Fibroblast of the aortic adventitia (primary cell): ENCODE measurements at places on chromosomes 13 and 19.

DNA sequence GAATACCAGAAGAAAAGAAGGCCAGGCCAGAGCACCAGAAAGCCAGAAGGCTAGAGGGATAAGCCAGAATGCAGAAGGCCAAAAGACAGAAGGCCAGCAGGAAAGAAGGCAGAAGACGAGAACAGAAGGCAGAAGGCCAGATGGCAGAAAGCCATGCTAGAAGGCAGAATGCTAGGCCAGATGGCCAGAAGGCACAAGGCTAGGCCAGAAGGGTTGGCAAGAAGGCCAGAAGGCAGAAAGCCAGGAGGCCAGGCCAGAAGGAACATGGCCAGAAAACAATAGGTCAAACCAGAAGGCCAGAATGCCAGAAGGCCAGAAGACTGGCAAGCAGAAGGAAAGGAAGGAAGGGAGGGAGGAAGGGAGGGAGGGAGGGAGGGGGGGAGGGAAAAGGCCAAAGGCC is 188.8 kb downstream of the TUBA3C start:
- DNase-seq = no peak

DNA sequence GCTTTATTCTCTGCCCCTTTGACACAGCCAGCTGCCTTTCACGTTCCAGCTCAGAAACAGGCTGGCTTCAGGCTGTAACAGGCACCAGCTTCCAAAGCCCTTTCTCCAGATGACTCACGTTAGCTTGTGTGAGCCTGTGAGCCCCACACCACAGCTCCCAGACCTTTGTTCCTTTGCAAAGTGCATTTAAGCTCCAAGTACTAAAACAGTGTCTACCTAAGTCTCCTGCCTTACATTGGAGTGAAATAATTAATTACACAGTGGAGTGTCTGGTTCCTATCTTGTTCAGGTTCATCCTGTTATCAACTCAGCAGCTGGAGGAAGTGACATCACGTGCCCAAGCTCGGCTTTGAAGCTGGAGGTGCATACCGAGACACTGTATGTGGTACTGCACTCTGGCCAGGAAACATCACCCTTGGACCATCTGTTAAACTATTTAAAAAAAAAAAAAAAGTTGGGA is 475.8 kb downstream of the FOXO1 start:
- DNase-seq = peak; percentile 82

- peak; percentile 56 for DNase-seq
These were observed 2.2 kb upstream of the AMH start for GRCh38 chr19:2246801-2247361.

- DNase-seq = no peak
These were observed 3.3 kb downstream of the MTIF3 start for GRCh38 chr13:27446986-27447583.

DNA sequence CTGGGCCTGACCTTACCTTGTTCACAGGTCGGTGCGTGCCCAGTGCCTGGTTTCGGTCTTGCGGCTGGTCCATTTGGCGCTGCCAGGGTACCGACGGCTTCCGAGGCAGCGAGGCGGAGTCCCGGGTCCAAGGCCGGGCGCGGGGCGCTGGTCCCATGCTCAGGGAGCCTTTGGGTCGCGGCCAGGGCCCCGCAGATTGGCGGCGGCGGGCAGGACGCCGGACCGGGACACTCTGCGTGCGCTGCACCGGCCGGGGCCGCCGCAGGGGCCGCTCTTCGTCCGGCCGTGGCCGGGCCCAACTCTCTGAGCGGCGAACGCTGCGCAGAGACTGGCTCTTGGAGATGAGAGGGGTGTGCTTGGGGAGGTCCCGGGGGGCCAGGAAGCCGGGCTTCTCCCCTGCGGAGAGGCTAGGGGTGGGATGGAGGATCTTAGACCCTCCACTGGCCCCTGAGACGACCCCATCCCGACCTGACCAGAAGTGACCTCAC is 3.4 kb upstream of the WIZ start:
- no peak for DNase-seq

DNA sequence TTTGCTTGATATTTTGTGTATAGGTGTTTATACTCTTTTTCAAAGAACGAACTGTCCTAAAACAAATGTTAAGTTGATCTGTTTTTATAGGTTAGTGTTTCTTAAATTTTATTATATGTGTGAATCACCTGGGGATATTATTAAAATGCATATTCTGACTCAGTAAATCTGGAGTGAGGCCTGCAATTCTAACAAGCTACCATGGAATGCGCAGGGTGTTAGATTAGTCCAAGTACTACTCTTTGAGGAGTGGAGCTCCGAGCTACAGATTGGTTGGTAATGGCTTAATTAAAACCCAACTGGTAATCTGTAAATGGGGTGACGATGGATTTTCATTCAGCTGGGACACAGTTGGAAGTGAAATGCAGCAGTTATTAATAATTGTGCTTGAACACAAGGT is 214.1 kb upstream of the UFM1 start:
- no peak for DNase-seq

DNA sequence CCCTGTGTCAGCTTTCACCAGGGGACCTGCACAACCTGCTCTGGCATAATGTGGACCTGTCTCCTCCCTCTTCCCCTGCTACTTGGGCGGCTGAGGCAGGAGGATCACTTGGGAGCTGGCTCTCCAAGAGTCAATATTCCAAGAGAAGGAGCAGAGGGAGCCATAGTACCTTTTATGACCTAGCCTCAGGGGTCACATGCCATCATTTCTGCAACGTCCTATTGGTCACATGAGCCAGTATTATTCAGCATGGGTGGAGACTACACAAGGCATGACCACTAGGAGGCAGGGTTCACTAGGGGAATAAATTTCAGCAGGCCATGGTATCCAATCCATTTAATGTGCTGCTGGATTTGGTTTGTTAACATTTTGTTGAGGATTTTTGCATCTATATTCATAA is 12.0 kb upstream of the SHFL start:
- peak; percentile 29 for DNase-seq

DNA sequence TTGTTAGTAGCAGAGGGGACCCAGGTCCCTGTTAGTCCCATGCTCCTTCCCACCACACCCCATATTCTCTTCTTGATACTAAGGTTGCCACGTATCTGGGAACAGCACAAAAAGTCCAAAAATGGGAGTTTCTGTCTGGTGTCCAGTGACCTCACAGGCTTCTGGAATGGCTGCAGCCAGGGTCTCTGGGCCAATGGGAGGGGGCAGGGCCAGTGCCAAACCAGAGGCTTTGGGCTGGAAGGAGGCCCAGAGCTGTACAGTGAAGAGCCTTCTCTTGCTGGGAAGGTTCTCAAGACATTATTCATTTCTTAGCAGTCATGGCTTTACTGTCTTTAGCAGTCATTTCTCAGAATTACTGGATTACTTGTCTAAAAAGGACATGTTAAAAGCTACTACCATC is 119.2 kb downstream of the FRY start:
- DNase-seq = peak; percentile 95

GRCh38 chr13:27573265-27573664 is 47.1 kb downstream of the LNX2 start:
- DNase-seq = no peak

GRCh38 chr13:36841391-36841790 is 22.4 kb downstream of the RFXAP start:
- DNase-seq = peak; percentile 31

DNA sequence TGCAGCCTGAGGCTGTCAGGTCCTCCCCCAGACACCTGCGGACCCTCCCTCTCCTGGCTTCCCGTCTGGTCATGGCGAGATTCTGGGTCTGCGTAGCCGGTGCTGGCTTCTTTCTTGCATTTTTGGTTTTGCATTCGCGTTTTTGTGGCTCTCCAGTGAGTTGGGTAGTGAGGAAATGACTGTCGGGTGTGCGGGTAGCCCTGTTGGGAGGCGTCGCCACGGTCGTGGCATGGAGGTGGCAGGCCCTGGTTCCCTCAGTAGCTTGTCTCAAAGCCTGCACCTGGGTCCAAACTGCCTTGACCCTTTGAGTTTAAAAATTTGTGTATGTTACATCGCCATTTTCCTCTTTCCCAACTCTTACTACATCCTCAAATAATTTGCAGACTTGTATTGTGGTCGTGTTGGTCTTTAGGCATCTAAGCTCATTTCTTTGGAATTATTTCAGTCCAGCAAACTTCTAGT is 344 bp downstream of the NHLRC3 start:
- DNase-seq = no peak

DNA sequence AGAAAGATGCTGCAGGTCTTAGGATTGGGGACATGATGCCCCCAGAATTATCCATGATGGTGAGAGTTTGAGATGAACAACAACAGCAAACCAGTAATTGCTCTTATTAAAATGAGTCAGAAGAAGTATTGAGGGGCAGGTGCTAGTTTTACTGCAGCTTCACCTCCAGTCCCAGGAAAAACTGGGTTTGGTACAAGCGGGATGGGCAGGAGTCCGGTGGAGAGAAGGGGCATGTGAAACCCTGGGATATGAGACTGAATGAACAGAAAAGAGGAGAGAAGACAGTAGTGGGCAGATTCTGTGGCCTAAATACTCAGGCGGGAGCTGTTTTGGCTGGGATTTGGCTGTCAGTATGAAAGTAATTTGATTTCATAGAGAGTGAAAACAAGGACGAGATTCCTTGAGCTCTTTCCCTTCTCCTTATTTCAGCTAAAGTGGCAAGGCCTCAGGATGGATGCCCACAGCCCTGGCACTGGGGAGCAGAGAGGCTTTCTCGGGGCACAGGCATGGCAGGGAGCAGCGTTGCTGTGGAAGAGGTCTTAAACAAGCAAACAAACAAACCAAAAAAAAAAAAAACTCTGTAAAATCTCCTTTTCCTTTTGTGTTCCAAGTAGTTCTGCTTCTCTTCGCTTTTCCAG is 30.7 kb downstream of the NFIX start:
- peak; percentile 36 for DNase-seq

DNA sequence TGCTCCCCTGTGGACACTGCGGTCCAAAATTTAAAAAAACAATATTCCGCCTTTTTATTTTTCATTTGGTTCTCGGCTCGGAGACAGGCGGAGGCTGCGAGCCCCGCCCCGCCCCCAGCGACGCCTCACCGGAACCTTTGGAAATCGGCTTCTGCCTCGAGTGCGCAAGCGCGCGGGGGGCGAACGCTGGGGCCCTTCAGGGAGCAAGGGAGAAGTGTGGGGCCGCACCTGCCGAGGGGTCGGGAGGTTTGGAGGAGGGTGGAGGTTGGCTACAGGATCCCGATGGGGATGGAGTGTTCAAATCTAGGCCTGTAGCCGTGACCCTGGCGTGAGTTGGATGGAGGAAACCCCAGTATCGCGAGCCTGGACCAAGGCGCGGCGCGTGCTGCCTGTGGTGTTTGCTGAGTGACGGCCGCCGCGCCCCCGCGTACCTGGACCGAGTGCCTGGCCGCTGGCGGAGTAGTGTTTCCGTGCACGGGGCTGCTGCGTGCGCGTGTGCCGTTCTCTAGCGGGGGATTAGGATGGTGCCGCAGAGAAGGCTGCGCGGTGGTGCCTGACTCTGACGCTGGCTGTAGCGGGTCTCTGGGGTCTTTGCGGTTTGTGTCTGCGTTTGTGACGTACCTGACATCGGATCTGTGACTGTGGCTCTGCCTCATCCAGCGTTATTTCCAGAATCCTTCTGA is 565 bp upstream of the ZFP30 start:
- peak; percentile 72 for DNase-seq

GRCh38 chr13:24683838-24684599 is 3.8 kb downstream of the ATP12A start:
- peak; percentile 29 for DNase-seq

DNA sequence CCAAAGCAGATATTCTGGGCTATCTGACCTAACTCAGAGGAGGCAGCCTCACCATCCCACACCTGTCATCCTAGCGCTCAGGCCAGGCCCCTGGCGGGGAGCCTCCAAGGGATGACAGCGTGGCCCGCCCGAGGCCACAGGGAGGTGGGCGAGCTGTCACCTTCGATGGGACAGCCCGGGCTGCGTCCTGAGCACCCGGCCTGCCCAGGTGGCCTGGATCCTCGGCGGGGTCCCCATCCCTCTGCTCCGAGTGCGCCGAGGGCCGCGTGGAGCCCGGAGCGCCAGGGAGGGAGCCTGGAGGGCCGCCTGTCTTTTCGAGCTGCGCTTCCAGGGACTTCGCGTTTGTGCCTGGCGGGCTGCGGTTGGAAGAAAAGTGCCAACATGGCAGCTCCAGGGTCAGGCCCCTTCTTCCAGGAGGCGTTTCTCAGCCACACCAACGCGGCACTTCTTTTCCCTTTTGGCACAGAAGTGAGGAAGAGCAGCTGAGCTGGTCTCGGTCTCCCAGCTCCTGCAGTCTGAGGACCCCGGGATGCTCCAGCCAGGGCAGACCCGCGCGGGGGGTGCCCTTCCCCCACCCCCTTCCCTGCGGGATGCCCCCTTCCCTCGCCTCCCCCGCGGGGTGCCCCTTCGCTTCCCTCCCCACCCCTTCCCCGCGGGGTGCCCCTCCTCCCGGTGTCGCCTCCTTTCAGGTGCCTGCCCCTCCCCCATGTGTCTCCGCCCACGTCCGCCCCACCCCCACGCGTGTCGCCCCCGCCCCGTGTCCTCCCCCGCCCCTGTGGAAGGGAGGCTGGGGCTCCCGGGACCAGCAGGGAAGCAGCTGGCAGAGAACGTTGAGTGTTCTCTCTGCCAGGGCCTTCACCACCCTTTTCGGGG is 42.3 kb downstream of the GJA3 start:
- peak; percentile 39 for DNase-seq

DNA sequence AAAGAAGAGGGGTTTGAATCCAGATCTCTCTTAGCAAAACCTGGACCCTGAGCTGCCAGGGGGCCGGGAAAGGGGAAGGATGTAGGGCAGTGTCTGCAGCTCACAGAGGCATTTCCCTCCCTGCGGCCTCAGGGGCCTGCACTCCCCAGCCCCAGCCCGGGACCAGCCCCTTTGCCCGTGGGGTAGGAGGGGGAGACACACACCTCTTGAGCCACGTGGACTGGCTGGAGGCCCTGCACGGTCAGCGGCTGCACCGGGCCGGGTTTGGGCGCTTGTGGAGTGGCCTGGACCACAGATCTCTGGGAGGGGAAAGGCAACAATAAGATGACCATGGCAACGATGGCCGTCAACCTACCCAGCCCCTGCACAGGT is 26.9 kb downstream of the RFX1 start:
- no peak for DNase-seq

DNA sequence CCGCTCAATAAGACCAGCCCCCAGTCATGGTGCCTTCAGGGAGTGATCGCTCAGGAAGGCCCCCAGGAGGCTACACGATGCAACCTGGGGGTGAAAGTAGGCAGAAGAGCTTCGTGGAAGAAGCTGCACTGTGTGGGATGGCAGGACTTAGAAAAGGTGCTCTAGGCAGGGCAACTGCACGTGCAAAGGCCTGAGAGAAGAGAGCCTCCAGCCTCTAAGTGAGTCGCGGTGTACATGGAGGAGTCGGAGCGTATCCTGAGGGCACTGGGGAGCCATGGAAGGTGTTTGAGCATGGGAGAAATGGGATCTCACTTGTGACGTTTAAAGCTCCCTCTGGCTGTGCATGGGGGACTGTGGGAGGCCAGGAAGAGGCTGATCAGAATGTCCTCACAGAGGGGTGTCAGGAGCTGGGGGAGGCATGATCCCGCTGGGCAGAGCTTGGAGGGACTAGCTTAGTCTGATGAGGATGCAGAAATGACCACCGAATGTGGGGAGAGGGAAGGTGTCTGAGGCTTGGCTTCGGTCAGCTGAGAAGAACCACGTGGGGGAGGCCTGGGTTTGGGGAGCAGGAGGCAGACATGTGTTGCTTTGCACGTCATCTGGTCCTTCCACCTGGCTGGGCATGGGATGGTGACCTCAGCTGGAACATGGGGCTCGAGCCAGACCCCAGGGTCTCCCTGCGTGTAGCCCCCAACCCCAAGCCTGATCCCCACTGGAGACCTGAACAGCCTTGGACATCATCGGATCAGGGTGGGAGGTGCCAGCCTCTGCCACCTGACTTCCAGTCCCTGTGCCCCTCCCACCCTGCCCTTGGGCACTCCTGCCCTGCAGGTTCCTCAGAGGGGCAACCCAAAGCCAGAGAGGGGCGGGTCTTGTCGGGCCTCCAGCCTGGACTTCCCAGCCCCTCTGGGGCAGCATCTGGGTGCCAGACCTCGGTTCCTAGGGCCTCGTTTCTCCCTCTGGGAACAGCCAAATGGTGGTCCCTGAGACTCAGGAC is 1.1 kb downstream of the APC2 start:
- no peak for DNase-seq

- DNase-seq = peak; percentile 95
These were observed 103.1 kb downstream of the TNFRSF19 start for GRCh38 chr13:23673354-23673753.
